ENCODE measurements at places on chromosomes 7 and 10.
A peak's percentile ranks its signal among the peaks of the same experiment; 100 is the strongest.

DNA sequence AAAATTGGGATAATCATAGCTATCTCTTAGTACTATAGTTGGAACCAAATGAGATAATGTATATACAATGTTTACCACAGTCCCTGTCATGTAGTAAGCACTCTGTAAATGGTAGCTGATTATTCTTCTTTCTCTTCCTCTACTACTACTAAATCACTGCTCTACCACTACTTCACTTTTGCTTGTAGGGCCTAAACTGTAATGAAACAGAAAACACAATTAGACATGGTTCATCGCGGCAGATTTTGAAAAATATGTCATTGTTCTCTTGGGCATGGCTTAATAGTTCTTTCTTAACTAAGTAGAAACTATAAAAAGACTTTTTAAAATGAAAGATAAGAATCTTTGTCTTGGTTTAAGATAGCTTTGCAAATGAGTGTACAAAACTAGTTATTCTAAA is 34.9 kb downstream of the R3HCC1L start:
- no peak for DNase-seq

GRCh38 chr7:2613931-2614600 is 17.7 kb upstream of the TTYH3 start:
- no peak for DNase-seq

- DNase-seq: no peak
Measured at GRCh38 chr7:112296432-112296831, 89.9 kb downstream of the ZNF277 start.

- no peak for DNase-seq
Measured at GRCh38 chr10:76082956-76083355, 651.5 kb downstream of the LRMDA start.

DNA sequence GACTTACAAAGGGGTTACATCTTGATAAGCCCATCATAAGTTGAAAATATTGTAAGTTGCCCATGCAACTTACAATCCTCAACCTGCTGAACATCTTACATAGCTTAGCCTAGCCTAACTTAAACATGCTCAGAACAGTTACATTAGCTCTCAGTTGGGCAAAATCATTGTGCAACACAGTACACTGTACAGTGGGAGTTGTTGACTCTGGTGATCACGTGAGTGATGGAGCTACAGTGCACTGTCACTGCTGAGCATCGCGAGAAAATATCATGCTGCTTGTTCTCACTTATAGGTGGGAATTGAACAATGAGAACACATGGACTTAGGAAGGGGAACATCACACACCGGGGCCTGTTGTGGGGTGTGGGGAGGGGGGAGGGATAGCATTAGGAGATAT is 214.9 kb upstream of the ZMIZ1 start:
- DNase-seq: no peak

GRCh38 chr10:103983367-103983911 is 16.5 kb downstream of the SLK start:
- DNase-seq: no peak

GRCh38 chr7:7051206-7051877 is 131.0 kb upstream of the C1GALT1 start:
- DNase-seq: no peak

DNA sequence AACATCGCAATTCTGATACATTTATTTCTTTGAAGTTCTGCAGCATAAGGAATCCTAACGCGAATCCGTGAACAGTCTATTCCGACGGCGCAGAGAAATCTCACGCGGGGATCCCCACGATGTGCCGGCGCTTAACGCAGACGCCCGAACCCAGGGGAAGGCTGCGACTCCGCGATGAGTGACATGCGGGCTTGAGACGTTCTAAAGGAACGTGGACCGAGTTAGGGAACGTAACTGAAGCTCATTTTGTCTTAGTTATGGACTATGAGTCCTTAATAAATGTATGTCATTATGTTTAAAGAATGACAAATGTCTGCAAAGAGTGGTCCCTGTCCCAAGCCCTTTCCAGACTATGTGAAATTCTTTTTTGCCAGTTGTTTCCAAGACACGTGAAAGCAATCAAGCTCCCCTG is 995 bp upstream of the PARD3 start:
- no peak for DNase-seq

DNA sequence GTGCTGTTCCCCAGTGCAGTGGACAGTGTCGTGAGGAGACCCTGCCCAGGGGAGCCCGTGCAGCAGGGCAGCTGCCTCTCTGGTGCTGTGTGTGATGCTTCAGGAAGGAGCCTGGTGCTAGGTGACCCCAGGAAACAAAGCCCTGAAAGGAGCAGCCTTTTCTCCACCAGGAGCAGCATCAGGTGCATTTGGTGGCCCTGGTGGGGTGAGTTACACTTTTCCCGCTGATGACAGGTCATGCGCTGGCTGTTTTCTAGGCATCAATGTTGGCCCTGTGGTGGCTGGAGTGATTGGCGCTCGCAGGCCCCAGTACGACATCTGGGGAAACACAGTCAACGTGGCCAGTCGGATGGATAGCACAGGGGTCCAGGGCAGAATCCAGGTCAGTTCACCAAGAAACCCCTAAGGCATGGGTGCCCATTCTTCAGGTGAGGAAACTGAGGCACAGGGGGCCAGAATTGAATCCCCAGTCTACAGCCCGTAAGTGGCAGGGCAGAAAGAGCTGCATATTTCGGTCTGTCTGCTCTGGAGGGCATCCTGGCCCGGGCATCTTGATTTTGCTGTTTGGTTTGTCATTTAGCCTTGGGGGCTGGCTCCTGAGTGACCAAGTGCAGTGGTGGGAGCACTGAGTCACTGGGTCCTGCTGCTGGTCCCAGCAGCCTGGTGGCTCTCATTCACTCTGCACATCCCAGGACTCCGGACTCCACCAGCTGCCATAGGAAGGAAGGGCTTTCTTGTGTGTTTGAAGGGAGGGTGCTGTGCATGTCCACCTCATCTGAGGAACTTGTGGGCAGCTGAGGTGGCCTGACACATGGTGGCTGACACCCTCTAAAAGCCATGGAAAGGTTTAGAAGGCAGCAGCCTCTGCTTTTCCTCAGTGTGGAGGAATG is 136.3 kb downstream of the ADCY1 start:
- DNase-seq: no peak

DNA sequence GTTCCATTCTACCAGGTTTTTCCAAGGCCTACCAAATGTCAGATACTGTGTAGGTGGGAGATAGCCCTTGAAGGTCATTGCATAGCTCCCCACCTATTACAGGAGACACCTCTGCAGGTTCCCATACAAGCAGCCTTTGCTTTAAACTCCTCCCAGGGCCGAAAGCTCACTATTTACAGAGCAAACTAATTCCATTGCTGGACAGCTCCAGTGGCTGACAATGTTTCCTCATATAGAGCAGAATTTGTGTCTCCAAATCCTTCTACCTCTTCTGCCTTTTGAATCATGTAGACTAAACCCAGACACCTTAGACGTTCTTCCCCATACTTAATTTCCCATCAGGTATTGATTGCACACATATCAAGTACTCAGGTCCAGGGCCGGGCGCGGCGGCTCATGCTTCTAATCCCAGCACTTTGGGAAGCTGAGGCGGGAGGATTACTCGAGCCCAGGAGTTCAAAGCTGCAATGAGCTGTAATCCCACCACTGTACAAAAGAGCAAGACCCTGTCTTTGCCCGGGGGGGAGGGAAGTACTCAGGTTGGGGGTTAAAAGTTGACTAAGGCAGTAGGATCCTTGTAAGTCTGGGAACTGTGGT is 2.1 kb downstream of the CNNM1 start:
- no peak for DNase-seq

GRCh38 chr7:92699966-92700514 is 109.8 kb upstream of the FAM133B start:
- no peak for DNase-seq

GRCh38 chr7:1428941-1429501 is 30.2 kb downstream of the MICALL2 start:
- DNase-seq: no peak

GRCh38 chr10:116691635-116692034 is 50.7 kb downstream of the HSPA12A start:
- no peak for DNase-seq

- peak; percentile 69 for DNase-seq
Measured at GRCh38 chr7:30134611-30135300, at the start of gene MTURN. TSS of gene MTURN (plus strand) at chr7:30134986. CDS start at chr7:30135137, 151 bp downstream.

DNA sequence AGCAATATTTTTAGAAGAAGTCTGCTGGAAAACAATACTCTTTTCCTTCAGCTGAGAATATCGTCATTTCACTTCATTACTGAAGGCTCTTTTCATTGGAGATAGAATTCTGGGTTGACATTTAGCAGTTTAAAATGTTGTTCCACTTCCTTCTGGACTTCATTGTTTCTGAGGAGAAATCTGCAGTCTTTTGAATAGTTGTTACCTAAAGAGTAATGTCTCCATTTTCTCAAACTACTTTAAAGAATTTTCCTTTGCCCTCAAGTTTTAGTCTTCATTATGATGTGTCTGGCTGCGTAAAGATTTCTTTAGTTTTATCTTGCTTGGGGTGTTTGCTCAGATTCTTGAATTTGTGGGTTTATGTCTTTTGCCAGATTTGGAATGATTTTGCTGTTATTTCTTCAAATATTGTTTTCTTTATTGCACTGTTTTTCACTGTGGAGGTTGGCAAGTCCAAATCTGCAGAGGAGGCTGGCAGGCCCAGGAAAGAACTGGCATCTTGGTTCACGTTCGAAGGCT is 136.3 kb downstream of the DNAJB6 start:
- DNase-seq: no peak

GRCh38 chr7:136998495-136998894 is 130.0 kb downstream of the CHRM2 start:
- DNase-seq: no peak

DNA sequence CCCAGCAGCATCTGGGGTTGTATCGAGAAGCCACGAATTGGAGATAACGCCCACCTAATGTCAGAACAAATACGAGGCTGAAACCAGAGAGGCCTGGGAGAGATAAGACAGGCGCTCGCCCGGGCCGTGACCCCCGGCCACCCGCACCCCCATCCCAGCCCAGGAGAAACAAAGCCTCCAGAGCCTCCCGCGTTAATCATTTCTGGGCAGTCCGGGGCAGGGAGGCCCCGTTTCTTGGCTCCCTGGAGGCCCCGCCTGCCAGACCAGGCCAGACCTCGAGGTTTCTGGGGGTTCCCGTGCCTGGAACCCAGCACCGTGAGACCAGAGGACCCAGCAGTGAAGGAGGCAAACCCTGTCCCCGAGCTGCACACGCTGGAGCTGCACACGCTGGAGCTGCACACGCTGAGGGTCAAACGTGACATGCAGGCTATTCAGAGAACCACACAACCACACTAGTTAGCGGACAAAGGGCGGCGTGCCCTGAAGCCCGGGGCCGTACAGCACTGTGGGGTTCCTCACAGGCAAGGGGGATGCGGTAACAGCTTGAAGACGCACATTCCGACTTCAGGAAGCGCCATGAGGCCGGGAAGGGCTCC is 53.4 kb downstream of the FOXL3 start:
- no peak for DNase-seq

DNA sequence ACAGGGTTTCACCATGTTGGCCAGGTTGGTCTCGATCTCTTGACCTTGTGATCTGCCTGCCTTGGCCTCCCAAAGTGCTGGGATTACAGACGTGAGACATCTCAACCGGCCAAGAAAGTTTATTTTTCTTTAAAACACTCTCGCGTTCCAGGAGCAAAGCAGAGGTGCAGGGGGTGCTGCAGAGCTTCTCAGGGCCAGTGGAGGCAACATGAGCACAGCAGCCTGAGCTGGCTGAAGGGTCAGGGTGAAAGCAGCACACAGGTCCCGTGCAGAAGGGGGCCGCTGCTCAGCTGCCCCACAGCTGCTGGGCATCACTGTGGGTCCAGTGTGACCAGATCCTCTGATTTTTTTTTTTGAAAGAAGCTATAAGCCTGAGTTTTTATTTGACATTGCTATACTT is 46.1 kb downstream of the EPHB4 start:
- no peak for DNase-seq

DNA sequence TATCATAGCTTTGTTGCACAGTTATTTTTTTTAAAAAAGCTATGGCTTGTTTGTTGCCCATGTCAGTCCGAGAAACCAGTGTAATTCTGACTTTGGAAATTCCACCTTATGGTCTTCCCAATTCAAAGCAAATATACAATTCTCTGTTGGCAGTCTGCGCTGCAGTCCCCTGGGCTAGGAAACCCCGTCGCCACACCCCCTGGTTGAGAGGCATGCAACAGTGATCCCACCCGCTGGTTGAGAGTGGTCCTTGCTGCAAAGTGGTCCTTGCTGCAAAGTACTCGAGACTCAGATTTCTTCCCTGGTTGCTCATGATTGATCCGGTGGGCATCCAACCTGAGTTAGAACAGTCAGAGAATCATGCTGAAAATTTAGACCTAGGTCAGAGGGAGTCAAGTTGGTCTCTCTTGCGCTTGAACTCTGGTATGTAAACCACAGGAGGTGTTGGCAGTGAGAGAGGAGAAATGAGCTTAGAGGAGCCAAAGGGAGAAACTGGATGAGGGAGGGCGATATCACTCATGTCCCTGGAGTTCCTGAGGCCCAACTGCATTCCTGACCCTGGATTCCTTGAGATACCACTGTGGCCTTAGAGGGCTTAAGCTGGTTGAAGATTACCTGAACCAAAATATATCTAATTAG is 45.0 kb upstream of the STK17A start:
- DNase-seq: no peak

DNA sequence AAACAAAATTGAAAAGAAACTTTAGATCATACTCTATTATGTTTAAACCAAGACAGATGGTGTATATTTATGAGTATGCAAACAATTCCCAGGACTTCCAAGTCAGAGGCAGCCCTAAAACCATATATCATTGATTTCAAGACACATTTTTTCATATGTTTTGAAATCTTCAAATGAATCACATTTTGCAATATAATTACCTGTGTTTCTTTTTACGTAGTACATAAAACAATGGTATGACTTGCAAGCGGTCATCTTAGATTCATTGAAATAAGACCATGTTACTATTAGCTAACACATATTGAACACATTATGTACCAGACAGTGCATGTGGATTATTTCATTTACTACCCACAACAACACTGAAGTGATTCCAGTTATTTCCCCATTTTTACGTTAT is 14.9 kb downstream of the SMURF1 start:
- no peak for DNase-seq

GRCh38 chr10:26534384-26534783 is 96.2 kb downstream of the APBB1IP start:
- no peak for DNase-seq

DNA sequence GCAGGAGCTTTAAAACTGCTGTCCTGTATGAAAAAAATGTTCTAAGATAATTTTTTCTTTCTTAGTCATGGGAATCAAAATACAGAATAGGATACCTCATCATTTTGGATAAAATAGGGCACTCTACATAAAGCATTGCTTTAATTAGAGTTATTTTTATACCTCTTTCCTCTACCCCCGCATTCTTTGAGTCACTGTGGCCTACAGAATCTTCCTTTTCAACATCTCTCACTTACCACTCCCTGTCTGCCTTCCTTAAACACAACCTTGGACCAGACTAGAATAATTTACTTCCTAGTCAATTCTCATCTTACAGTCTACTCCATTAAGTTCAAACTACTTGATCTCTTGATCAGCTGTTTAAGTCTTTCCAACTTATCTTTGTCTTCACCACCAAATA is 462.3 kb downstream of the PHTF2 start:
- DNase-seq: no peak

DNA sequence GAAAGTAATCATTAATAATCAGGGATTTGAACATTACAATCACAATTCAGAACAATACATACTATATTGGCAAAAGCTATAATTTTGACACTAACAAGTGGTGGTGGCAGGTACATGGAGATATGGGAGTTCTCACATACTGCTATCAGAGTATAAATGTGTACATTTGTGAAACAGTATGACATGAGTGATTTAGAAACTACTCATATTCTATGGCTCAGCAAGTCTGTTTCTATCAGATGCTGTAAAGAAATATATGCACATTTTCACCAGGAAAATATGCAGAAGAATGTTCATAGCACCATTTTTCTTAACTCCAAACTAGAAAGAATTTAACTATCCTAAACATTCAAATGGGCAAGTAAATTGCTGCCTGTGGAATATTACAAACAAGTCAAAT is 620.0 kb downstream of the SH2D4B start:
- no peak for DNase-seq
